ENCODE measurements at places on chromosomes 7 and 10.

DNA sequence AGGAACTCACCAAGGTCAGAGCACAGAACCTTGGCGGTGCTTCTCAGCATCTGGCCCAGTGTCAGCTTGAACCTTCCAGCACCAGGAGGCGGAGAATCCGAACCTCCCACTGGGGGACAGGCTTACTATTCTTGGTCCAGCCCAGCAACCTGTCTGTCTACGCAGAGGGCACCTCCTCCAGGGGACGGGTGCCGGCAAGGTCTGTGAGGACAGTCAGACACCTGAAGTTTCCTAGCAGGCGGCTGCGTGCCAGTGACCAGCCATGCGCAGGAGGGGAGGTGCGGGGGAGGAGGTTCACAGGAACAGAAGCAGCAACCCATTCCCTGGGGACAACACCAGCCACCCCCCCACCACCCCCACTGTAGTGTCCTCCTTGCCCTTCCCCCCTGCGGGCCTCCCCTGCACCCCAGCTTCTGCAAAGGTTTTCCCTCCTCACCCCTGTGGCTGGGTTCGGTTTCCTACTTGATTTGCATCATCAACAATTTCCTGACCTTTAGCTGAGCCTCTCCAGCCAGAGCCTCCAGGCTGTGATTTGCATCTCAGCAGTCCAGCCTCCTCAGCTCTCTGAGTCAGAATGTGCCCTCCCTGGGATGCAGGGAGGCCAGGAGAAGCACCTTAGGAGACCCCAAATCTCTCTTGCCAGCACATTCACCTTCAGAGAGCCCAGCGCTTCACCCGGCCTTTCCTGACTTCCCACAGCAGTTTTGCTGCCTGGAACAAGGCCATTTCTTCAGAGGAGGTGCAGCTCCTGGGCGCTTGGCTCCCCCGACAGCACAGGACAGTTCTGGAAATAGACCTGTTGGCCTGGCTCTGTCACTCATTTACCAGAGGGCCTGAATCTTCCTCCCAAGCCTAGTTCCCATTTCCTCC, 107.5 kb upstream of the NPS start:
- DNase-seq = no peak

GRCh38 chr7:121187222-121187621, 141.6 kb upstream of the WNT16 start:
- DNase-seq = no peak

- DNase-seq = no peak
Measured at GRCh38 chr10:81136261-81136660, 598.6 kb downstream of the SH2D4B start.

GRCh38 chr10:133394801-133395221, 854 bp downstream of the MTG1 start:
- no peak for DNase-seq

- no peak for DNase-seq
Measured at GRCh38 chr10:50464004-50464409, 159.7 kb downstream of the SGMS1 start.

DNA sequence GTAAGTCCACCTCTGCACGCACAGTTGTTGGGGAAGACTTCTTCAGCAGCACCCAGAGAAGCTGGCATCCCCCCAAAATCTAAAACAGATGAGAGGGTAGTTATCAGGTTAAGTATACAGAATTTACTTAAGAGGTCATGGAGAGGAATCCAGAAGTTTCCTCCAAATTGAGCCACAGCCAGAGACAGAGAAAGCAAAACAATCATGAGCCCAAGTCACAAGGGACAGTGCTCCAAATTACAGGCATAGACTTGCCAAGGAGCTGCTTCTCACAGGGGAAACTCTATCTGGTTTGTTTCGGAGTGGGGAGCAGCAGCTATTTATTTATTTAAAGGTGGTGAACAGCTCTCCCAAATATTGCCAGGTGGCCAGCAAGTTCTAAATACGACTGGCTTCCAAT, 308.4 kb downstream of the SKIDA1 start:
- DNase-seq = no peak

DNA sequence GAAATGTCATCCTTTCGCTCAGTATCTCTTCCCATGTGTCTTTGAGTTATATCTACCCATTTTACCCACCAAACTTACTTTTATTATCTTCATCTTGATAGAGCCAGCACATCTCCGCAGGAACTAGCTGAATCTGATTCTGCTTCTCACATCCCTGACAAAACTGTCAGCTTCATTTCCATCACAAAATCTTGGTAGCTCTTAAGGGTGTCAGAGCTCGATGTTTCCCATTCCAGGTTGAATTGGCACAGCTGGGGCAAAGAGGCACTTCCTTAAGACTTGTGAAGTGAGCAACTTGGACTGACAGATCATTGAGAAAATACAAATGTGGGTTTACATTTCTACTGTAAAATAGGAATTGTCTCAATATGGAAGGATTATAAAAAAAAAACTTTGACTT, 434.5 kb downstream of the SUGCT start:
- no peak for DNase-seq

- no peak for DNase-seq
Measured at GRCh38 chr10:43234471-43235041, 32.3 kb downstream of the RASGEF1A start.

GRCh38 chr7:159253657-159254056, 109.0 kb upstream of the VIPR2 start:
- DNase-seq = no peak

GRCh38 chr7:44764081-44764480, 15.4 kb downstream of the ZMIZ2 start:
- no peak for DNase-seq

DNA sequence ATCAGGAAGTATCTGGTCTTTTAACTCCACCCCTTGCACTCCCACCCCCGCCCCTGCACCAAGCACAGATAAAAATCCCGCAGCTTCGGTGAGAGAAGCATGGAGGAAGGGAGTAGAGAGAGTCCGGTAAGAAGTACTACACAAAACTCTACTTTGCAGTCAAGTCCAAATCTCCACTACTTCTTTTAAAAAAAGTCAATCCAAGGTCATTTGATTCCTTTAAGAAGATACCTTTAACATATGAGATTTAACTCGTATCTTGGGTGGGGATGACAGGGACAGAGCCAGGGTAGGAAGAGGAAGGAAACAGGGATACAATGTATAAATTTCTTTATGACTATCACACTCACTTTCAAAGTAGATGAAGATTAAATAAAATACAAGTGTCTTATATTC, 132.1 kb downstream of the NRBF2 start:
- DNase-seq = no peak

GRCh38 chr10:68231106-68231816, 652 bp downstream of the ATOH7 start:
- peak; percentile 55 for DNase-seq

DNA sequence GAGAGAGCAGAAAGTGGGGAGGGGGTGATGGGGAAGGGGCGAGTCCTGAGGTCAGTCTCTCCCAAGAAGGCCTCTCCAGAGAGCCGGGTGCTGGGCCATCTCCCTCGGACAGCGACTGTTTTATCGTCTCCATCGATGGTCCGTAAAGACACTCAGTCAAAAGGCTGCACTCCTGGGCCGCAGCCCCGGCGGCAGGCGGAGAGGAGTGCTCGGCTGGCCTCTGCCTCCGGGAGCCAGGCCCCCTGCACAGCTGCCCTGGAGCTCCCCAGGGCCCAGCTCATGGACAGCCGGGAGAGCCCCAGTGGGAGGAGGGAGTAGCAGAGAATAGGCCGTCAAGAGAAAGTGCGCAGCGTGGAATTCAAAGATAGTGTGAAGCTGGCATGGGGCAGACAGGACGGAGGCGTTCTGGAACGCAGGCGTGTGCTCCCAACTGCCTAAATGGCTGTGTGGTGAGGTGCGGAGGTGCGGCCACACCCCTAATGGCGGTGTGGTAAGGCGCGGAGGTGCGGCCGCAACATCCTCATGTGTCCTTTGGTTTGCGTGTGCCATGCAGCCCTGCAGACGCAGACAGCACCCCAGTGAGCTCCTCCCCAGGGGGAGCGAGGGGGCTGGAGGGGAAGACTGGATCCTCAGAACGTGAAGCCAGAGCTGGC, 477.5 kb upstream of the FOXK1 start:
- DNase-seq = no peak

DNA sequence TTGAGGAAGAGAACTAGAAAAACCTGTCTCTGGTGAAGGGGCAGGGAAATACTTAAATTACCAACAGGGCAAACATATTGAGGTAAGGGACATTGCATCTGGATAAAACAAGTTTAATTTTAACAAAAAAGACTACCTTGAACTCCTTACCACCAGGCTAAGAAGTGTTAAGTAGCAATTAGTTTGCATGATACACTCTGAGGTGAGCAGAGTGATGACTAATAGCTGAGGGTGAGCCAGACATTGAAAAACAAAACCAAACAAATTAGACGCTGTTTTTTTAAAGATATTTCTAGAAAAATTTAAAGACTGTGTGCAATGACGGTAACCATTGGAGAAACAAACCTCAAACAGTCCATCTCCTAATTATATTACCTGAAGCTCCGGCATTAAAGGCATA, 105.9 kb downstream of the ANKRD7 start:
- no peak for DNase-seq

DNA sequence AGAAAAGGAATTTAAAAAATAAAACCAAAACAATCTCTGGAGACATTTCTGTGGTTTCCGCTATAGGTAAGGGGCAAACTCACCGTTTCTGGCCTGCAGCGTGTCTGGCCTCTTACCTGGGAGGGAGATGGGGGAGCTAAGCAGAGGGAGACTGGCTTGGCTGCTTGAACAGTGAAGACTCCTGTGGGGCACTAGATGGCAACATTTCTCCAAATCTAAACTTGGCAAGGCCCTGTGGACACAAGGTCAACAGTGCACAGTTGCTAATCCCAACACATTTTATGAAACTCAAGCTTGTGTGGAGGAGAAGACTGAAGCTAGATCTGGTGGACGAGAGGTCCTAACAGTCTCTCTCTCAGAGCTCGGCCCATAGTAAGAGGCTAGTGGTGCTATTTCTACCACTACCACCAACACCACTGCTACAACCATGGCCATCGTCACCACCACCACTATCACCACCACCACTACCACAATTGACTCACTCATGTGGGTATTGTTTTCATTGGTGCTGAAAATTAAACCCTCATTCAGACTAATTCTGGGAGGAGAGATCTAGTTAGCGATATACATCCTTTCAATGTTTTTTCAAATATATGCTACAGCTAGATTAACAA, 28.4 kb upstream of the CDHR3 start:
- peak; percentile 2 for DNase-seq

- no peak for DNase-seq
Measured at GRCh38 chr7:157046681-157047080, 36.2 kb upstream of the MNX1 start.

DNA sequence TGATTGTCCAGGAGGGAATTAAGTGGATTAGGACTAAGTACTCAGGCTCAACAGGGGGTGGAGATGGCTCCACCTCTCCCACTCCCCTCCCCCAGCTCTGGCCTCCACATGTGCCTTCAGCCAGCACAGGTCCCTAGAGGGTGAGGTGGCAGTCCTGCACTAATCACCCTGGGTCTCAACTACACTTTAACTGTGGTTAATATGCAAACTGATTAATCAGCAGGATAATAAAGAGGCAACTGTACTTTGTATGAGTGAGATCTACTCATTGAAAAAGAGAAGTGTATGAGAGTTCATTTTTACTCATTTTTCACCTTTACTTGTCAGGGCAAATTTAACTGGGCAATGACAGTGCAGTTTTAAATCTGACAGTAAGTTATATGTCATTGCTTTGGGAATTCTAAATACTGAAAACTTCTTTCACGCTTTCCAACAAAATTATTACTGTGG, 223.8 kb upstream of the CCDC6 start:
- DNase-seq = no peak

- no peak for DNase-seq
Measured at GRCh38 chr10:97390091-97390490, 11.0 kb downstream of the RRP12 start.

DNA sequence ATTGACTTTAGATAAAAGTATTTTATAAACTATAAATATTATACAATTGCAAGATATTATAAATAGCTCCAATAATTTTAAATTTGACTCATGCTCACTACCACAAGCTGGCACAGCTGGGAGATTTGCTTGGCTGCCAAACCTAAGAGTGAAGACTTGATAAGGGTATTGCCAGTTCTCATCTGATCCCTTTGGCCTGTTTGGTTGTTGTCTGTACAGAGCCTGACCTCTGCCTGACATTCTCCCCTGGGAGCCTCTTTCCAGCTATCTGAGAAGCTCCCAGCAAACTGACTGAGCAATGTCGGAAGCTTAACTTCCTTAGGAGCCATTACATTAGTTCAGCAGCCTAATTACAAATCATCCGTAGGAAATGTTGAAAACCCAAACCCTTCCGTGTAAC, 10.2 kb upstream of the LMOD2 start:
- no peak for DNase-seq

- no peak for DNase-seq
Measured at GRCh38 chr10:131727560-131727959, 173.2 kb upstream of the PPP2R2D start.

DNA sequence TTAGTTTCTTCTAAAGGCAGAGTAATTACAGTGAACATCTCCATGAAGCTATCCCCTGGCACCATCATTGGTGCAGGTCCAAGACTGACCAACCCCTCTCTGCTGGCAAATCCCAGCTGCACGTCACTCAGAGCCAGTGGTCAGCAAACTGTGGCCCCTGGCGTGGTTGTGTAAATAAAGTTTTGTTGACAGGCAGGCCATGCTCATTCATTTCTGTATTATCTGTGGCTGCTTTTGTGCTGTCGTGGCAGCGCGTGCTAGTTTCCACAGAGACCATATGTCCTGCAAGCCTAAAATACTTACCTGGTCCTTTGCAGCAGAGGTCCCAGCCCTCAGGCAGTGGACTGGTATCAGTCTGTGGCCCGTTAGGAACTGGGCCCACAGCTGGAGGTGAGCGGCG, 117.6 kb upstream of the NPS start:
- no peak for DNase-seq

- no peak for DNase-seq
Measured at GRCh38 chr7:44309271-44310091, 15.9 kb downstream of the CAMK2B start.

DNA sequence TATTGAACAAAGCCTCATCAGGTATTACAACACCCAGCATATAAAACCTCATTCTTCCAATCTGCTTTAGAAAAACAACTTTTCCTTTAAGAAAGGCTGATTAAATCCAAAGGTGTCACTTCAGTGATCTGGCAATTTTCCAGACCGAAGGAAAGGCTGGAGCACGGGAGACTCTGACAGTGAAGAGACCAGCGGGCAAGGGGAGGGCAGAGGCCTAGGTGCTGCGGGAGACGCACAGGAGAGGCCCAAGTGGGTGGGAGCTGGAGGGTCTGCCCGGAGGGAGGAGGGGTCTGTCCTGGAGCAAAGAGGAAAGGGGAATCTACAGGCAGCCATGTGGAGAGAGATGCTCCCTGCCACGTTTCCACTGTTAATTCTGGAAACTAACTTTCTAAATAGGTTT, 24.3 kb upstream of the PPP2R2D start:
- no peak for DNase-seq

DNA sequence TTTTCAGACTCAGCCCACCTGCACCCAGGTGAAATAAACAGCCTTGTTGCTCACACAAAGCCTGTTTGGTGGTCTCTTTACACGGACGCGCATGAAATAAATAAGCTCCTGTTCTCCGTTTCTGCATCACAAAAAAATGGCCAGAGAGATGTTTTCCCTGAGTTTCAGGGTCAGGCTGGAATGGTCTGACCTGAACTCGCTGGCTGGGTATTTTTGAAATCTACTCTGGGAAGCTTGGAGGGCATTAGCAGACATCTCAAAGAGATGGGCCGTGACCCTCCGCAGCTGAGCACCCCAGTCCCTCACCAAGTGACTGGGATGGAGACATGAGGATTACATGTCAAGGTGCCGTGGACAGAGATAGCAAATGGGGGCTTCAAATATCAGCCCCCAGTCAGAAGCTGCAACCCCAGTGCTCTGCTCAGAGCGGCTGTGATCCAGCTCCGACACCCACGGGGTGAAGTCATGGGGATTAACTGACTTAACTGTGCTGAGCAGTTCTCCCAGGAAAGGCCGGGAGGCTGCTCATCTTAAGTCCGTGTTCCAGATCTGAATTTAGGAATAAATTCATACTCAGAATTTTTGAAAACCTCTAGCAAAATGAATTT, 22.3 kb downstream of the CALML5 start:
- no peak for DNase-seq

Measured in NCI-H1436 (cell line).